ENCODE measurements at places on chromosomes 12 and 14. TPM values are rescaled to one million over a fixed set of nuclear protein-coding genes. Genes with fewer than 3 reads are reported as not detected.

GRCh38 chr12:47417121-47417520 lies 288.7 kb downstream of the RPAP3 start:
- no peaks in the 10 kb centered on the region for H3K27me3 ChIP-seq
- no peak for DNase-seq
- H3K4me1 ChIP-seq: no peaks in the 10 kb centered on the region
- no peaks in the 10 kb centered on the region for H3K36me3 ChIP-seq

- H3K27me3 ChIP-seq: no peaks in the 10 kb centered on the region
- no peak overlapping the region for H3K4me3 ChIP-seq
- H3K27ac ChIP-seq: no peak overlapping the region
- DNase-seq: no peak
Measured at GRCh38 chr14:51188566-51189185, 51.4 kb upstream of the TMX1 start.

- no peaks in the 10 kb centered on the region for H3K36me3 ChIP-seq
- no peaks in the 10 kb centered on the region for H3K27me3 ChIP-seq
- H3K4me3 ChIP-seq: no peak overlapping the region
- DNase-seq: no peak
Measured at GRCh38 chr14:30572237-30572636, 13.3 kb downstream of the G2E3 start.

The DTX1 gene
- 1.1 TPM for polyA plus RNA-seq

The OR4K5 gene
- polyA plus RNA-seq: not detected
